ENCODE measurements at places on chromosomes 5 and 9.

DNA sequence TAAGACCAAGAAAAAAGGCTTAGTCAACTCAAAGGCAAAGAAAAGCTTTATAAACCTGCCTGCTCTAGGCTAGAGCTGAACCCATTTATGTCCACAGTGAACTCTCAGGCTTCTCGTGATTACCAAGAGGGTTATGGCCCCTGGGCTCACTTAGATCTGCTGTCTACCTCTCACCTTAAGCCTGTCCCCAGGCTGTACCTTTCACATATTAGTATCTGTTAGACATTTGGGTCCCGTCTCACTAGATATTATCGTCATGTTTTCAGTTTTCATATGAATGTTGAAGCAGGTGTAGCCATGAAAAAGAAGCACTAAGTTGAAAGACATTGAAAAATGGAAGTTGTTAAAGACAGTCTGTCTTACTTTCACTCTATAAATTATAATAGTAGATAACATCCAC is 75.2 kb upstream of the COX7C start:
- no peak for DNase-seq

GRCh38 chr5:158534203-158534602 is 565.5 kb downstream of the EBF1 start:
- no peak for DNase-seq

DNA sequence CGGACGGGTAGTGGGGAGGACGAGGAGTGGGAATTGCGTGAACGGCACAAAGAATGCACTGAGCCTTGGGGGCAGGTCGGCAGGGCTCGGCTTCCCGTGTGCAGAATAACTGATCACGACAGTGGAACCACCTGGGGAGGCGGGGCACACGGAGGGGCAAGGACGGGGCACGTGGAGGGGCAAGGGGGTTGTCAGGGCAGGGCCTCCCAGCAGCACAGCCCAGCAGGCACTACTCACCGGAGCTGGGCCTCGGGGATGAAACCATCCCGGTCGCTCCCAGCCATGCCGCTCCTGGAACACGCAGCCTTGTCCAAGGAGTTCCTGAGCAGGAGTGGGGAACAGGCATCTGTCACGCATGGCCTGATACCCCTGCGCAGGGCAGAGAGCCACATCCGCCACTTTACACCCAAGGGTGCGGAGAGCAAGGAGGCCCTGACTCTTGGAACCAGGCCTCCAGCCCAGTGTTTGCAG is 33.4 kb downstream of the SARDH start:
- DNase-seq = no peak

DNA sequence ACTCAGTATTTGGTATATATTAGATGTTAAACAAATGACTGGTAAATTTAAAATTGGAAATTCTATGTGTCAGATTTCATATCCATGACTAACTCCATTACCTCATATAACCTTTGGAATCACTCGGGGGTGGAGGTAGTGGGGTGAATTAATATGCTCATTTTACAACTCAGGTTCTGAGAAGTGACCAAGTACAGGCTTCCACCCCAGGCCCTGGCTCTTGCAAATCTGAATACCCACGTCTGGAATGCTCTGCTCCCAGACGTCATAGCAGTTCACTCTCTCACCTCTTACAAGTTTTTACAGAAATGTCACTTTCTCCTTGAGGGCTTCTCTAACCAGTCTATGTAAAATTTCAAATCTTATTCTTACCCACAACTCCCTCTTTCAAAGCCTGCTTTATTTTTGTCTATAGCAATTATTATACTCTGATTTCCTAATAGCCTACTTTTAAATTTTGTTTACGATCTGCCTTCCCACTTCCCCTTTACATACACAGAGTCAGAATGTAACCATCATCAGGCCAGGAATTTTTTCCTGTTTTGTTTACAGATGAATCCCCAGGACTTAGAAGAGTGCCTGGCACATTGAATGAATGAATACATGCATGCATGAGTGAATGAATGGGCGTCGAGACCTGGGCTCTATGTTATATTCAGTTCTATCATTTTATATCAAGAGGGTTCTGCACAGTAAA is 134.1 kb upstream of the IFNE start:
- DNase-seq = peak; percentile 98

GRCh38 chr5:10567121-10567591 is 3.3 kb downstream of the ANKRD33B start:
- DNase-seq = no peak

- DNase-seq = no peak
These were observed 188.2 kb downstream of the TRIO start for GRCh38 chr5:14331386-14331781.

DNA sequence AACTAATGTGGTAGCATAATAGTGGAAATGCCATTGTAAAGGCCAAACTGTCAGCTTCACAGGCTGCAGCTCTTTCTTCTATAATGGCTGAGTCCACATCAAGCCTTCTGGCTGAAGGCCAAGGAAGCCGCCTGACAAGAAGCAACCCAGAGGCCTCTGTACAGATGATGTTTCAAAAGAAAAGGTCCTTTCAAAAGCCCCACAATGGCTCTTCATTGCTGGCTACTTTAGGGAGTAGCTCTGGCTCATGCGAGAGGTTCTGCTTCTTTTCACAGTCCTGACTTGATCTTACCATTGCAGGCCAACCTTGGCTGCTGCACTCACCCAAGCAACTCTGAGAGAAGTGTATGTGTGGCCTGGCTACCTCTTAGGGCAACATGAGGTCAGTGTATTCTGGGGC is 54.5 kb upstream of the EQTN start:
- no peak for DNase-seq

DNA sequence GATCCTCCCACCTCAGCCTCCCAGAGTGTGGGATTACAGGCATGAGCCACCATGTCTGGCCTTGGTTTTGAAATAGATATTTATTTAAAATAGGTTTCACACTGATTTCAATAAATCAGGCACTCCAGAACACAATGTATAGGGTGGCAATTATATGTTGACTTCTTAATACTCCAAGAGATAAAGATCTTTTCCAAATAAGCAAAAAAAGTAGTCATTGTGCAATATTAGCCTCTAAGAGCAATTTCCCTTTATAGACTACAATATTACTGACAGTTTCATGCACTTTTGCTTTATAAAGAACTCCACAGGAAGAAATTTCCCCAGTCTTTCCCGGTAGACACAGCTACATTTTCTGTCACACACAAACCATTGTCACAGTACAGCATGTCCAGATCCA is 23.4 kb upstream of the RUFY1 start:
- no peak for DNase-seq

All from epithelial cell of esophagus (primary cell).